G401 (cell line): ENCODE measurements at places on chromosomes 7 and 10. TPM values are rescaled to one million over a fixed set of nuclear protein-coding genes. Genes with fewer than 3 reads are reported as not detected.

DNA sequence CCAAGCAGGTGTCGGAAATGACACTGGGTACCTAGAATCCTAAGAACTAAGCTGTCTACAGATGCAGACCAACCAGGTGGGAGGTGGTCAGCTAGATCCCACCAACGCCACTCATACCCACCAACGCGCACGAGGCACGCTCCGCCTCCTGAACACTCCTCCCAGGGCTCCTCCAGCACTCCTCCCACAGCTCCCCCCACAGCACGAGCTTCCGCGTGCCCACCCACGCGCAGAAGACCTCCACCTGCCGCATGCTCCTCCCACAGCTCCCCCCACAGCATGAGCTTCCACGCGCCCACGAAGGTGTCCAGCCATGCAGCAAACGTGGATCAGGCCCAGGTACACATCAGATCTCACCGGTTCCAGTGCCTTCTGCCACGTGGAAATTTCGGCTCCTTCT is 196.0 kb downstream of the MAD1L1 start:
- no peak for DNase-seq

- no peak for DNase-seq
Observed at GRCh38 chr7:5607951-5608656, 173.4 kb downstream of the RNF216 start.

DNA sequence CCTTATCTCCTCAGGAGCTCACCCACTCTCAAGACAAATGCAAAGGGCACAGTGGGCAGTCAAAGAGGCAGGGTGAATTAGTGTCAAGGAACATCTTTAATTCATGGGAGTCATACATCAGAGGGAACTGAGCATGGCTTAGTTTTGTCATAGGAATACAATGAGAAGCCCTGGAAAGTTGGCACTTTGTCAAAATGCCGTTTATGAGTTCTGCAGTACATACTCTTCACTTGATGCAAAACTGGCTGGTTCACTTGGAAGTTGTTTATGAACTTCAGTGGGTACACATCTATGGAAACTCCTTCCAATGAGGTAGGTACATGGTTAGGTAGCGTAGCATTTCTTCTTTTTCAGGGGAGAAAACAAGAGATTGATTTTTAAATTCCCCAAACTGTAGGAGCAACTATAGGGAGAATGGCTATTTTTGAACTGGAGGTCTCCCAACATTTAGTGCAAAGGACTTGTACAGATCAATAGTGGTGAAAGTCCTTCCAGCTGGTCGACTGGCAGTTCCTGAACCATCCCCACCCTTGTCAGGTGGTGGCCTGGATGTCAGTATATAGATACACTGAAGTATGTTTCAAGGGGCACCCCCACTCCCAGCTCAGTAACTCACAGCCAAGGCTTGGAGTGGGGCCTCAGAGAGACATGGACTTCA is 580.5 kb downstream of the REEP3 start:
- DNase-seq: no peak

DNA sequence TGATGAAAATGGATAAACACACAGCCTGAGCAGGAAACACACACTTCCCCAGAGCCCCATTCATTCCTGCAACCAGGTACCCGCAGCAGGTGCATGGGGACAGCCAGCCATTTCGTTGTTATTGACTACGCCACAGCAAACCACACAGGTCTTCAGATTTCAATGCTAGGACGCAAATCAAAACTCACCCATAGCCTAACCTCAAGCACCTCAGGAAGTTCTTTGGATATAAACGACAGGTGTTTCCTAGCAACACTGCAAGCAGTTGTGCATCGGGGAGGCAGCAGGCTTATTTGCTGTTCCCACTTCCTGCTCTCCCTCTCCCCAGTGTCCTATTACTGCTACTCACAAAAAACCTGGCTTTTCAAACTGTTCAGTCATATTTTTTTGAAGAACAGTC is 176.5 kb upstream of the FRMD4A start:
- no peak for DNase-seq

DNA sequence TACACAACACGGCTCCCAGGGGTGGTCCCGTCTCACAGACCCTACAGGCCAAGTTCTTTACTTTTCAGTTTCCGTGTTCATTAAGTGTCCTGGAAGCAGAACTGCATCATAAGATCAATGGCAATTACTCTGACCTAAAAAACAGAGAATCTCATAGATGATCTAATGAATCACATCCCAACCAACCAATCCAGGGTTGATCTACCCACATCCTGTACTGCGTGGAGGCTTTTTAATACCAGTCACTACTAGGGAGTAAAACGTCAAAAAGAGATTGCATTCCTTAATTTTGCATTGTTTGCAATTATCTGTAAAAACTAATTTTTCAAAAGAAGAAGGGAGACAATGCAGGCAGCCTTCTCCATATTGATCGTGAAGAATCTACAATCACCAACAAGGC is 72.6 kb downstream of the PARD3 start:
- DNase-seq: no peak

- no peak for DNase-seq
Observed at GRCh38 chr10:104393387-104393786, 39.8 kb downstream of the CFAP58 start.

GRCh38 chr7:140238778-140239652 is 62.2 kb upstream of the KDM7A start:
- no peak for DNase-seq

- DNase-seq: no peak
Observed at GRCh38 chr10:91621483-91622113, 11.3 kb downstream of the PPP1R3C start.

GRCh38 chr10:16964576-16965343 is 147.5 kb upstream of the RSU1 start:
- no peak for DNase-seq

GRCh38 chr10:78531088-78531487 is 497.4 kb downstream of the RPS24 start:
- DNase-seq: no peak

- no peak for DNase-seq
Observed at GRCh38 chr10:36313142-36313541, 671.0 kb upstream of the FZD8 start.

GRCh38 chr10:128063736-128064107 is 62.5 kb downstream of the MKI67 start:
- no peak for DNase-seq

DNA sequence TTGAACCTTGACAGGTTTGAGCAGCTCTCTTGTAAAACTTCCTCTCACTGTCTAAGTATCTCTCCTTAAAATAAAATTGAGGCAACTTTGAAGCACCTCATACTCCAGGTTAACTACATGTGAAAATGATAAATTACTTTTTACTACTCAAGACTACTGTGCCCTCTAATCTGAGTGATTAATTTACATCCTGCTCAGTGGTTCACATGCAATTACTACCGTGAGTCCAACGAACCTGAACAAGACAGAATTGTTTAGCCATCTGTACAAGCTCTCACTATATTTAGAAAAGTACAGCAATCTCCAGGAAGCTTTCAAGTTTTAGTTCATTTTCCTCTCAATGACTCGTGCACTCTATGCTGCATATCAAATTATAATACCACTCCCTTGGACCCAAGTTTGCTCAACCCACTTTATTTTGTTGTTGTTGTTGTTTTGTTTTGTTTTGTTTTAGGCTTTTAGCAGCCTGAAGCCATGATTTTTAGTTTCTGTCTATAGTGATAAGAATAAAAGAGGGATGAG is 21.2 kb downstream of the PDE1C start:
- DNase-seq: no peak

DNA sequence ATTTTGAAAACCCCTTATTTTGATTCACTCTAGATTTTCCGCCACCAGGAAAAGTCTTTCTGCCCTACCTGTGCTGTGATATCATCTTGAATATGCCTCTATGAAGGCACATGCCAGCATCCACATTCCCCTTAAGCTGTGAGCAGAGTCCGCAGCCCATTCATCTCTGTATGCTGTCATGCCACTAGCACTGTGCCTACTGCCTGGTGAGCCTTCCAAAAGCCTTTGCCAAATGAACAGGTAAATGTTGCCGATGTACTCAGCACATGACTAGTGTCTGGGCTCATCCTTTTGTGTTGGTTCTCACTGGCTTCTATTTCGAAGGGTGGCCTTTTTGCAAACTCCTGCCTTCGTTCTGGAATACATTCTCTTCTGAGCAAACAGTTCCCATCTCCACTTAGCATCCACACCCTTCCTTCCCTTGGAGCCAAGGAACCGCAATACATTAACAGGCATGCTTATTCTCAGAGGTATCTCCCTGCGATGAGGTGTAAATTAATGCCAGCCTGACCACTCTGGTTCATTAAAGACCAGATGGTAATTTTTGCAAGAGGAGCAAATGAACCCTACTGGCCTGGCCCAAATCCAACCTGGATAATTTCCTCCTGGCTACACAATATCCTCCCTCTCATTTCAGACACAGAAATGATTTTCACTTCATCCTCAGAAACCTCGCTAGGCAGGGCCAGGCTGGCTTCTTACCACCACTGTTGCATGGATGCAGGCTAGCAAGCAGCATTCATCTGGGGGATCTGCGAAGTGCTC is 339.7 kb upstream of the NFE2L3 start:
- DNase-seq: peak; percentile 98

GRCh38 chr10:49556723-49557122 is 17.8 kb upstream of the ERCC6 start:
- no peak for DNase-seq

GRCh38 chr10:58305821-58306220 is 29.0 kb upstream of the UBE2D1 start:
- no peak for DNase-seq

DNA sequence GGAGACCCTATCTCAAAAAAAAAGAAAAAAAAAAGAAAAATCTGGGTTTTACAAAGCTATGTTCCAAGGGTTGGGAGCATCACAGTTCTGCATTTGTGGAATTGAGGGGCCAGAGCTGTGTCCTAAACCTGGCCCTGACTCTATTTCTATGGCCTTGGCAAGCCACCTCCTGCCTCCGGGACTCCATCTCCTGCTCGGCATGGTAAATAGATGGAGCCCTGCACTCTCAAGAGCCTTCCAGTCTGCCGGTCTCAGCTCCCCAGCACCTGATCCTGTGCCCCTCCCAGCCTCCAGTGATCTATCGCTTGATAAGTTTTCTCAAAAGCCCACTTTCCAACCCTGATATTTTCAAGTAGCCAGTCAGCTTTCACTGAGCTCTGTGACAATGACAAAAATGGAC is 43.0 kb downstream of the KCNH2 start:
- no peak for DNase-seq

DNA sequence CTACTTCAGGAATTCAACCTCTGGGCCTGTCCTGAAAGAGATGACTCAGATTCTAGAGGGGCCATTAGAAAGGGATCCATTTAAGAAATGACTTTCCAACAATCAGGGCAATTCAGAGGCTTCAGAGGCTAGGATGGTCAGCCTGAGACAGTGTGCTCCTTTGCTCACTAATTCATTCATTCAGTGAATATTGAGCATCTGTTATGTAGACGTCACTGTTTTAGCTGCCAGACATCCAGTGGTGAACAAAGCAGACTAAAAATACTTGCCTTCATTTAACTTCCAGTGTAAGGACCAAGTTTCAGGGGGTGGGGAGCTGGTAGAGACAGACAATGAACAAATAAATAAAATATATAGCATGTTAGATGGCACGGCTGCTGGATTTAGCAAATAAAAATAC is 1.6 kb downstream of the KIAA1217 start:
- DNase-seq: no peak

- no peak for DNase-seq
Observed at GRCh38 chr10:98899018-98899417, 336.6 kb downstream of the HPSE2 start.

GRCh38 chr10:93287775-93288174 is 194.4 kb downstream of the MYOF start:
- no peak for DNase-seq

- no peak for DNase-seq
Observed at GRCh38 chr7:50664461-50664922, 99.3 kb upstream of the DDC start.

DNA sequence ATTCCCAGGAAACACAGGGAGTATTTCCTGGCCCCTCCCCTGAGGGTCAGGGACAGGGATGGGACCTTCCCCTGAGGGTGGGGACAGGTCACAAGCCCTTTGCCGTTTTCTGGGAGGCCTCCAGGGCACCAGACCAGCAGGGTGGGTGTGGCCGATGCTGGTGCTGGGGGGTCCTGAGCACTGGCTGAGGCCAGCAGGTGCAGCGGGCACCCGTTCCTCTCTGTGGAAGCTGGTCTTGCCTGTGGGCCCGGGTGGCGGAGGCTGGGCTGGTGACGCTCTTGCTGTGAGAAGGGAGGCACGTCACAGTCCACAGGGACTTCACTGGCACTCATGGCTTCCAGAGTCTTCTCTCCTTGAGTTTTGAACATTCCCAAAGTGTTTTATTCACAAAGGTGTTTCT is 44.2 kb upstream of the CFAP46 start:
- DNase-seq: no peak

DNA sequence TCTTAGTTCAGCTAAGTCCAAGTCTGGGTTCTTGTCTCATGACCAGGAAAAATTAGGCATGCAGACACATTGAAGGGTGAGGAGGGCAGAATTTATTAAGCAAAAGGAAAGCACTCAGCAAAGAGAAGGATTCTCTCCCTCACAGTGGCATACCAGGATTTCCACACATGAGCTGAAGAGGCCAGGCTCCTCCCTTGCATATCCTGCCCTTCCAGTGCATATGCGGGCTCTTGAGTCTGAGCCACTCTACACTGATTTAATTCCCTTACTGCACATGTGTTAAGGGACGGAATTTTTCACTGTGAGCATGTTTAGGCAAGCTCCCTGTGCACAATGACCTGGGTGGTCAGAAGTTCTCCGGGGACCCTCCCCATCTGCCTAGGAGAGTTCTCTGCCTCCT is 652.7 kb upstream of the POM121L12 start:
- DNase-seq: no peak

GRCh38 chr7:27966219-27966780 is 214.3 kb downstream of the JAZF1 start:
- DNase-seq: no peak

- DNase-seq: peak; percentile 15
Observed at GRCh38 chr7:38396852-38397251, 123.4 kb upstream of the TARP start.

- DNase-seq: peak; percentile 88
Observed at GRCh38 chr10:103416436-103417147, 20.2 kb downstream of the PDCD11 start.

Gene DRGX
- total RNA-seq: 0.03 and 0.86 TPM in 2 replicates

Gene SPDYE2B
- total RNA-seq: not detected in 2 replicates

Gene OR9A2
- total RNA-seq: not detected in 2 replicates

Gene GPR146
- total RNA-seq: 1.2 TPM in 1 of 2 replicates, not detected in the other

Gene UCMA
- total RNA-seq: not detected in 2 replicates

Gene AKR1B1
- 215 and 235 TPM in 2 replicates for total RNA-seq

Gene KAT6B
- total RNA-seq: 16.1 and 24.2 TPM in 2 replicates

Gene NPFFR1
- not detected in 2 replicates for total RNA-seq

Gene HMX2
- total RNA-seq: not detected in 2 replicates

Gene TRIM24
- 7.4 and 9.8 TPM in 2 replicates for total RNA-seq

Gene IL6
- total RNA-seq: not detected in 2 replicates

Gene DDX50
- total RNA-seq: 31.6 and 32.8 TPM in 2 replicates

Gene BMI1
- total RNA-seq: 305 and 441 TPM in 2 replicates

Gene NUTM2A
- total RNA-seq: not detected in 2 replicates

Gene PNLIPRP2
- not detected in 2 replicates for total RNA-seq

Gene PHKG1
- total RNA-seq: not detected in 2 replicates

Gene HMX3
- not detected in 2 replicates for total RNA-seq

Gene RARRES2
- 5.0 and 5.9 TPM in 2 replicates for total RNA-seq
